ENCODE measurements at places on chromosomes 3 and 15. TPM values are rescaled to one million over a fixed set of nuclear protein-coding genes. Genes with fewer than 3 reads are reported as not detected.

Gene CP
- total RNA-seq: not detected

Gene ZSCAN29
- 30.4 TPM for total RNA-seq

Gene DNAH12
- not detected for total RNA-seq

Gene CHL1
- total RNA-seq: not detected

DNA sequence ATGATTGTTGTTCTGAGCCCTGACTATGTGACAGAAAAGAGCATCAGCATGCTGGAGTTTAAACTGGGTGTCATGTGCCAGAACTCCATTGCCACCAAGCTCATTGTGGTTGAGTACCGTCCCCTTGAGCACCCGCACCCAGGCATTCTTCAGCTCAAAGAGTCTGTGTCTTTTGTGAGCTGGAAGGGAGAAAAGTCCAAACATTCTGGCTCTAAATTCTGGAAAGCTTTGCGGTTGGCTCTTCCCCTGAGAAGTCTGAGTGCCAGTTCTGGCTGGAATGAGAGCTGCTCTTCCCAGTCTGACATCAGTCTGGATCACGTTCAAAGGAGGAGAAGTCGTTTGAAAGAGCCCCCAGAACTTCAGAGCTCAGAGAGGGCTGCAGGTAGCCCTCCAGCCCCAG is 142.0 kb downstream of the IL1RAP start:
- no peak for DNase-seq

DNA sequence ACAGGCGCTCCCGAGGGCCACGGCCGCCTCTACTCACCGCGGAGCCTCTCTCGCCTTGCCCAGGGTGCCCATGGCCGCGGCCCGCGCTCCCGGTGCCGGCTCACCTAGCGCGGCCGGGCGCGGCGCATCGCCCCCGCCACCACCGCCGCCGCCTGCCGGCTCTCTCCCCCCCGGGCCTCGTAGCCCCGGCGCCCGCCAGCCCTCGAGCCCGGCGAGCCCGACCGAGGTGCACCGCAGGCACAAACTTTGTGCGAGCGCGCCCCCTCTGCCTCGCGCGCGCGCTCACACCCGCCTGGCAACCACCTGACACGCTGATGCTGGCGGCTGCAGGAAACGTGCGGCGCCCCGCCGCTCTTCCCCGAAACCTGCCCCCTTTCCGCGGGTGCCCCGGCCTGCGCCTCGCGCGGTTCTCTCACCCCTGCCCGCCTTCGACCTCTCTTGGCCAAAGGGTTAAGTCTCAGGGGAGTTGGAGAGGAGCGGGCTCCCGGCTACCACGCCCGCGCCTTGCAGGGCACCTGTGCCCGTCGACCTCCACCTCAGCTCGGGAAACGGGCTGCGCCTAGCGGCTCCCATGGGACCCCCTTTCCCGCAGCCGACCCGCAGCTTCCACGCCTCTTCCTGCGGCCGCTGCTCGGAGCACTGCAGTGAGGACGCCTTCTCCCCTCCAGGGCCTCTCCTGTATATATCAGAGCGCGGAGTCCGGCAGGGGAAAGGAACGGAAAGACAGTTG is at the start of gene RASGRP1:
Gene RASGRP1 (minus strand): TSS at position 258 of the 730 bp plus-strand sequence. CDS start 186 bp downstream, at position 72.
- peak; percentile 92 for DNase-seq

DNA sequence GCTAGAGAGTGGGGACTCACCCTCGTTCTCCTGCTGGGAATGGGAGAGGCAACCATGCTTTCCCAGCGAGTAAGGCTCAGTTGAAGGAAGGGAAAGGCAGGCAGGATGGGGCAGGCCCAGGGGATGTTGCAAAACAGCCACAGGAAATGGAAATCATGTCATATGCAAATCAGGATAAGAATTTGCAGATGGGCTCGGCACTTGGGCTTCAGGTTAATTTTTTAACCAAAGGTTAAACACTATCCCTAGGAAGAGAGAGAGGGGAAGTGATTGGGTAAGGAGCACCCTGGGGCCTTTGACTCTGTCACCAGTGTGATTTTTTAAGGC is 14.6 kb upstream of the PLA2G4E start:
- no peak for DNase-seq

DNA sequence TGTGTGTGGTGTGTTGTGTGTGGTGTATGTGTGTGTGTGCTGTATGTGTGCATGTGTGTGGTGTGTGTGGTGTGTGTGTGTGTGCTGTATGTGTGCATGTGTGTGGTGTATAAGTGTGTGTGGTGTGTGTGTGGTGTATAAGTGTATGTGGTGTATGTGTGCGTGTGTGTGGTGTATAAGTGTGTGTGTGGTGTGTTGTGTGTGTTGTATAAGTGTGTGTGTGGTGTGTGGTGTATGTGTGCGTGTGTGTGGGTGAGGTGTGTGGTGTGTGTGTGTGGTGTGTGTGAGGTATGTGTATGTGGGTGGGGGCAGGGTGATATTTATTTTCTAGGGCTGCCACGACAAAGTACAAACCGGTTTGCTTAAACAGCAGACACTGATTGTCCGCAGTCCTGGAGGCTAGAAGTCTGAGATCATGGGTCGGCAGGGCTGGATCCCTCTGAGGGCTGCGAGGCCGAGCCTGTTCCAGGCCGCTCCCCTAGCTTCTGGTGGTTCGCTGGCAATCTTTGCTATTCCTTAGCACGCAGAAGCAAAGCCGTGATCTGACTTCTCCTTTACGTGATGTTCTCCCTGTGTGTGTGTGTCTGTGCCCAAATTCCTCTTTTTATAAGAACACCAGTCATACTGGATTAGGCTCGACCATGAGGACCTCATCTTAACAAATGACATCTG is 160.2 kb downstream of the XXYLT1 start:
- DNase-seq: no peak

- DNase-seq: no peak
Observed at GRCh38 chr3:126319701-126320295, 37.4 kb downstream of the KLF15 start.
